ENCODE measurements at places on chromosomes 3 and 15.

DNA sequence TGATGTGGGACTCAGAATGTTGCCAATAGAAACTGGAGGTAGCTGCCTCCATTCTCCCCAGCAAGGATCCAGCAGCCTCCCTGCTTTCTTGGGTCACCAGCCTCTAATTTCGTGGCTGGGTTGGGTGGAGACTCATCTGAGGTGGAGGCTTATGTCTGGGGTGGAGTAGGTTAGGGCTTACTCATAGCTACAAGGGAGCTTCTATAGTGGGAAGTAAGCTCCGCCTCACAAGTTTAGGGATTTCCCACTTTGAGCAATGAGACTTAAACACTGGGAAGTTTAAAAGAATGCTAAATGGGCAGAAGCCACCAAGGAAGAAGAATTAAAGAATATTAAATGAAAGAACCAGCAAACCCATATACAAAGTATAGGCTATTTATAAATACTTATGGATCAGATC lies 63.8 kb downstream of the GJD2 start:
- DNase-seq = no peak

GRCh38 chr15:38112406-38112805 lies 140.2 kb upstream of the SPRED1 start:
- DNase-seq = no peak

DNA sequence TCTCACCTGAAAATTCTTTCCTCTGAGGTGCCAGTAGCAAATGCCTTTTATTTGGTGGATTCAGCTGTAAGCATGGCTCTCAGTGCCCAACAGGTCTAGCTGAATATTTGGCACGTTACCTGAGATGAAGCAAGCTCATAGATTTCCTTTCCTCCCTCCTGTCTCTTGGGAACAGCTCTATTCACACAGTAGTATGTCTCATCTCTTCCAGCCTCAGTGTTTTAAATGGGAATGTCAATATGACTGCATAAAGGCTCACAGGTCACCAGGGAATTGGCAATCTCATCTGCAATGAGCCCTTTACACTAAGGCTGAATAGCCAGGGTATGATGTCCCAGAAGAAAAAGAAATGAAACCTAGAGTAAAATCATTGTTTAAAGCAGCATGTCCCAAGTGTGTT lies 733.5 kb downstream of the NTRK3 start:
- DNase-seq = no peak

DNA sequence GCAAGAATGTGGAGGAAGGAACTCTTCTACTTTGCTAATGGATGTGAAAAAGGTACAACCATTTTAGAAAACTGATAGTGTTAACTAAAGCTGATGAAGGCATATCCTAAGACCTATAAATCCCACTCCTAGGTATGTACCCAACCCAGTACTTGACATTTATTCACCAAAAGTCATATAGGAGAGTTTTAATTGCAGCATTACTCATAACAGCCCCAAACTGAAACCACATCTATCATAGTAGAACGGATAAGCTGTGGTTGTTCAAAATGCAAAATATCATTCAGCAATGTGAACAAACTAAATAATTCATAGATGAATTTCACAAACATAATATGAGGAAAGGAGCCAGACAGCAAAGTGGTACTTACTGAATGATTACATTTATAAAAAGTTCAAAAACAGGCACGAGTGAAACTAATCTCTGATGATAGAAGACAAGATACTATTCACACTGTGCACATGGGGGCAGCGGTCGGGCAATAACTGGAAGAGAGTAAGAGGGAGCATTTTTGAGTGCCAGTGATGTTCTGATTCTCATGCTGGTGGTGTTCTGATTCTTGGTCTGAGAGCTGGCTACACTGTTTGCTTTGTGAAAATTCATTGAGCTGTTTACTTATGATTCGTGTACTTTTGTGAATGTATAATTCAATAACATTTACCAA lies 34.3 kb downstream of the GOLIM4 start:
- DNase-seq = no peak

- peak; percentile 74 for DNase-seq
Observed at GRCh38 chr3:141452045-141452444, 34.8 kb upstream of the RASA2 start.

GRCh38 chr3:120156699-120157098 lies 62.5 kb upstream of the GSK3B start:
- no peak for DNase-seq

GRCh38 chr3:165852711-165853110 lies 15.5 kb upstream of the BCHE start:
- no peak for DNase-seq

DNA sequence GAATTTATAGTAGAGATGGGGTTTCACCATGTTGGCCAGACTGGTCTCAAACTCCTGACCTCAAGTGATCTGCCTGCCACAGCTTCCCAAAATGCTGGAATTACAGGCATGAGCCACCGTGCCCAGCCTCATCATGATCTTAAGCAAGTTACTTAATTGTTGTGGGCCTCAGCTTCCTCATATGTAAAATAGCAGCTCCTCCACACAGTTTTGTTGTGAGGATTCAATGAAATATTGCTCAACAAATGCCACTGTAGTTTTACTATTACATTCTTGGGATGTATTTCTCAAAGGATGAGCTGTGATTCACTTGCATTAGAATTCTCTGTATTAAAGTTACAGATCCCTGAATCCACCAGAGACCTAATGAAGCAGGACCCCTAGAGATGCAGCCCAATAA lies 168.8 kb downstream of the ADAMTS9 start:
- DNase-seq = peak; percentile 86

DNA sequence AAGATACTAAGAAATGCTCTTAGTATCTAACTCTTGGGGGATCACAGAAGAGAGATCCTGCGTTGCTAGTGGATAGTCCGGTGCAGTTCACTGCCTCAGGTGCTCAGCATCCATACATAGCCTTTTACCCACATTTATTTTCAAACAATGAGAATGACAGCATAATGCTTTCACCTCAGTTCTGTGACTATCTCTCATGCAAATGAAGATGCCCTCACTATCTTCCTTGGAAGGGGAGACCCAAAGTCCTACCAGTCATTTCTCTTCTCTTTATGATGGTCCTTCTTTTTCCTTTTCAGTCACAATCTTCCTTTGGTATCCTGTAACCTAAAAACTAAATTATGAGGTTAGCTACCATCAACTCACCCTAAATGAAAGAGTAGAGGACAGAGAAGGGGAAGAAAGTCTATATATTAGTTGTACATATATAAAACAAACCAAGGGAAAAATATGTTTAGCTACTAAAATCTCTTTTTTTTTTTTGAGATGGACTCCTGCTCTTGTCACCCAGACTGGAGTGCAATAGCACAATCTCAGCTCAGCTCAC lies 30.9 kb upstream of the SLC28A2 start:
- no peak for DNase-seq

GRCh38 chr3:170852324-170852723 lies 17.7 kb downstream of the RPL22L1 start:
- no peak for DNase-seq

- DNase-seq = peak; percentile 80
Observed at GRCh38 chr3:8629151-8630021, 15.2 kb downstream of the SSUH2 start.

DNA sequence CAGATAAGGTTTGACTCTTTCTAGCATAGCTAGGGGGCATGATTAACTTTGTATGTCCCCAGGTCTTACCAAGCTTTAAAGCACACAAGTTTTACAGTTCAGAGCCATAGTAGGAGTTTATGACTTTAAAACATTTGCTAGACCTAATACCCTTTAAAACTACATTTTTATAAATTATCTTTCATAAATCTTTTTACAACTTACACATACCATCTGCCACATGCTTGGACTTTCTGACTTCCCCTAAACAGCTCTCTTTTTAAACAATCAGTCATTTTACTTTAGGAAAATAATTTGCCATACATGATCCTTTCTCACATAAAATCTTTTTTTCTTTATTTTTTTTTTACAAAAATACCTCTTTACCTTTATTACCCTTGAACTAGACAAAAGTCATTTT lies 735.3 kb upstream of the CADM2 start:
- DNase-seq = no peak

DNA sequence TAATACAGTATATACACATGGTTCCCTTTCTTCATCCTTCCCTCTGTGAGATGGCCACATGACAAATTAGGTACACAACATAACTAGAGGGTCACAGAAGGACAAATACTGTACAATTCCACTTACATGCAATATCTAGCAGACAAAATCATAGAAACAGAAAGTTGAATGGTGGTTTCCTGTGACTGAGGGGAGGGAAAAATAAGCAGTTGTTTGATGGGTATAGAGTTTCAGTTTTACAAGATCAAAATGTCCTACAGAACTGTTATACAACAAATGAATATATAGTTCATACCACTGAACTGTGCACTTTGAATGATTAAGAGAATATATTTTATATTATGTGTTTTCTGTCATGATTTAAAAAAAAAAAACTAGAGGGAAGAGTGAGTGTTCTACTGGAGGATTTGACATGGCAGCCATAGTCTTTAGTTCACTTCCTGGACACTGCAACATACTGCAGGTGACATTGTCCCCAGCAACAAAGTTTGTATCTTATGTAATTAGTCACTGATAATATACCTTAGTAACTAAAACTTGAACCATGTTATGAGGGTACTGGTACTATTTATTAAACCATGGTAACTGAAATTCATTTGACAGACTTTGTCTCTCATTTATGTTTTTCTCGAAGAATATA lies 37.2 kb downstream of the CCDC54 start:
- no peak for DNase-seq

DNA sequence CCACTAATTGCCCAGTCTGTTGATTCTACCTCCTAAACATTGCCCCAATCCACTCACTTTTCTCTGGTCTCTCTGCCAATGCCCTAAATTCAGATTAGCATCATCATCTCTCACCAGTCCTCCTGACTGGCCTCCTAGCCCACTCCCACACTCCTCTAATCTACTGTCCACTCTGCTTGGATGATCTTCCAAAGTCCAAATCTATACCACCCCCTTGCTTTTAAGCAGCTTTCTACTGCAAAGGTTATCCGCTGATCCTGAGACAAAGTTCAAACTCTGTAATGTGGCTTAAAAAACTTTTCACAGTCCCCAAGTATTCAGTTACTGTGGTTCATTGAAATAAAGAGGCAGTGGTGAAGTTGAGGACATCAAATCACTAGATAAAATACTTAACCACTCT lies 37.6 kb downstream of the SNX4 start:
- no peak for DNase-seq

- DNase-seq = no peak
Observed at GRCh38 chr3:124611520-124611919, 118.7 kb upstream of the UMPS start.

GRCh38 chr3:27319304-27319703 lies 49.9 kb downstream of the NEK10 start:
- no peak for DNase-seq

DNA sequence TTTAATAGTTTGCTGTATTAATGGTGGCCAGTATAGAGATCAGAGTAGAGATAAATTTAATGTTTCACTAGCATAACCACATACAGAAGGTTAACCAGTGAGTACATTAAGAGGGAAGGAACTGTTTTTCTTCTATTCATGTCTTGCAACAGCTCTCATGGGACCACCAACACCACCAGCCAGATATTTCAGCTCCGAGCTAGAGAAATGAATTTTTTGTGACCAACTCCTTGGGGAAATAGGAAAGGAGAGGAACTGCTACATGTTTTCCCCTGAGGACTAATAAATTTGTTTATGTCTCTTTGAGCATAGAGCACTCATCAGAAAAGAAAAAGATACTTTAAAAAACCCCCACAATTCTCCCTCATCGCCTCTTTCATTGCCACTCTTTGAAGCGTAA lies 247.5 kb downstream of the MBNL1 start:
- DNase-seq = no peak

DNA sequence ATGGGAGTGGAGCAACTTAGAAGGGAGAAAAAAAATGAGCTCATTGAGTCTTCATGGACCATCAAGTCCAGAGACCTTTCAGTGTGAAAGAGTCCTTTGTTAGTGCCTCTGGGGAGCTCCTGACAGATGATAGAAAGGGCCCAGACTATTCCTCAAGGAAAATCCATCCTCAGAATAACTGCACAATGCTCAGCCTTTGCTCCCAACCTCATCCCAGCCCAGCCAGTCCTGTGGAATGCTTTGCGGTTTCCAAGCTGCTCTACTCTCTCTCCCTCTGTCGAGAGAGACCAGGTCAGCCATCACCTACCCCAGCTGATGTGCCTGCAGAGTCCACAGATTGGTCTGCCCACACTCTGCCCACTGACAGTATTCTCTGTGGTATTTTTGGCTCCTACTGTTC lies 406.2 kb downstream of the MFSD1 start:
- no peak for DNase-seq

- no peak for DNase-seq
Observed at GRCh38 chr15:95252404-95252803, 1021.0 kb downstream of the MCTP2 start.

GRCh38 chr15:38075466-38075865 lies 141.0 kb downstream of the TMCO5A start:
- no peak for DNase-seq

DNA sequence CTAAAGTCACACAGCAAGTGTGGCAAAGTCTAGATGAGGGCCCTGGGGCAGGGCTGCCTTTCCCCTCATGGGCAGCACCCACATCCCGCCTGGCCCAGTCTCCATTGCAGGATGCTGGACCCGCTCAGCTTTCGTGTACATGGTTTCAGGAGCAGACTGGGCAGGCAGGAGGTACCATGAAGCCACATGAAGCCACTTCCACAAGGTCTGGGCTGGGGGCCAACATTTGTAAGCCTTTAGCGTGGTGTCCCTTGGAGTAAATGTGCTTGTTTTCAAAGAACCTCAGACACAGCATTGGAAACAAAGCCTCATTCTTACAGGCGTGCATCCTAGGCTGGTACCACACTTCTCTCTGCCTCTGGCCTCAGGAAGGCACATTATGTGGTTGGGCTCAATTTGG lies 34.5 kb downstream of the UMPS start:
- no peak for DNase-seq

DNA sequence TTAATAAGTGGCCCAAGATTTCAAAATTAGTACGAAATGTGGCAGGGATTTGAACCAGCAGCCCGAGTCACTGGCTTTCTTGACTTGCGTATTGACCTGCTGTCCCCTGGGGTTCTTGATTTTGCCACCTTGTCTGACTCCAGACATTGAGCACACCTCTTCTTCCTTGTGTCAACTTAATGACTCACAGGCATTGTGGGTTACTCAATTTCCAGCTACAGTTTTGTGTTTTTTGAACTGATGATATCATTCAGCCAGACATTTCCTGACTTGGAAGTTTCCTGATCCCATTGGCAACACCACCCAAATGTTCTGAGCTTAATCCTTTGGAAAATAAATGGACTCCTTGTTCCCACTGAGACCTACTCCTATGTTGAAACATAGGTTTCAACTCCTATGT lies 64.2 kb downstream of the MOBP start:
- peak; percentile 23 for DNase-seq

DNA sequence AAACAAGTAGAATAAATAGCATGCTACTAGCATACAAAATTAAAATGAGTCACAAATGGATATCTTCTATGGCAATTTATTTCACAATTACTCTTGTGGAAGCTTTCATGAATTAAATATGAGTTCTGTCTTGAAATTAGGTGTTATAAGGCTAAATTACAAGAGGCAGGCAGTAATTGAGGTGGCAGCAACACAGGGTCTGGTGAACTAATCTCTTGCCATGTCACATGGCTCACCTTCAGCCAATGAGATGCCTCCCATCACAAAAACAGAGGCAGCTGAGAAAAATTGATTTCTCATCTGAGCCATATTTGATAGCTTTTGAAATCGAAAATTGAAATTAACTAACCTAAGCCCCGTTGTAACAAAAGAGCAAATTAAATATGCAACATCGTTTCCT lies 268.8 kb downstream of the NR2F2 start:
- no peak for DNase-seq

GRCh38 chr3:111794711-111795110 lies 64.4 kb upstream of the PHLDB2 start:
- peak; percentile 87 for DNase-seq

- DNase-seq = no peak
Observed at GRCh38 chr3:135050536-135050935, 255.5 kb downstream of the EPHB1 start.

- DNase-seq = peak; percentile 94
Observed at GRCh38 chr15:99486371-99487336, 79.1 kb upstream of the MEF2A start.

Data from AG10803 (cell line).